Left ventricle myocardium inferior (tissue), 1 donor: ENCODE measurements at places on chromosomes 7 and 10.
A peak's percentile ranks its signal among the peaks of the same experiment; 100 is the strongest.

- H3K27ac ChIP-seq: no peak overlapping the region
- H3K27me3 ChIP-seq: peaks cover 2% of the 10 kb centered on the region
- no peaks in the 10 kb centered on the region for H3K36me3 ChIP-seq
These were observed 2.8 kb downstream of the MPP7 start for GRCh38 chr10:28300027-28300426.

GRCh38 chr10:61486251-61486650 is 33.1 kb upstream of the TMEM26 start:
- H3K4me1 ChIP-seq: no peaks in the 10 kb centered on the region
- no peak overlapping the region for H3K27ac ChIP-seq
- H3K27me3 ChIP-seq: no peaks in the 10 kb centered on the region
- H3K36me3 ChIP-seq: no peaks in the 10 kb centered on the region

GRCh38 chr7:28999427-28999826 is 41.3 kb upstream of the TRIL start:
- DNase-seq: no peak
- no peaks in the 10 kb centered on the region for H3K27me3 ChIP-seq
- no peak overlapping the region for H3K4me3 ChIP-seq
- peaks cover 42% of the 10 kb centered on the region for H3K4me1 ChIP-seq
- H3K27ac ChIP-seq: peak overlapping the region; percentile 66

DNA sequence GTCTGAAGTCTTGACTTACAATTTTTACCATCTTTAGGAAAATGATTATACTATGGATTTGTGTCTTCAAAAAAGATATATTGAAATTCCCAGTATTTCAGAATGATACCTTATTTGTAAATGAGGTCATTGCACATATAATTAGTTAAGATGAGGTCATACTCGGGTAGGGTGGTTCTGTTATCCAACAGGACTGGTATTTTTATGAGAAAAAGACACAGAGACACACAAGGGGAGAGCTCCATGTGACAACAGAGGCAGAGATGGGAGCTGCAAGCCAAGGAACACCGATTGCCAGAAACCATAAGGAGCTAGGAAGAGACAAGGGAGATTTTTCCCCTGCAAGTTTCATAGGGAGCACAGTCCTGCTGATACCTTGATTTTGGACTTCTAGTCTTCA is 356.9 kb downstream of the ARL4A start:
- H3K4me1 ChIP-seq: no peaks in the 10 kb centered on the region
- no peak for DNase-seq
- no peaks in the 10 kb centered on the region for H3K27me3 ChIP-seq
- H3K36me3 ChIP-seq: no peaks in the 10 kb centered on the region
- no peak overlapping the region for H3K27ac ChIP-seq

DNA sequence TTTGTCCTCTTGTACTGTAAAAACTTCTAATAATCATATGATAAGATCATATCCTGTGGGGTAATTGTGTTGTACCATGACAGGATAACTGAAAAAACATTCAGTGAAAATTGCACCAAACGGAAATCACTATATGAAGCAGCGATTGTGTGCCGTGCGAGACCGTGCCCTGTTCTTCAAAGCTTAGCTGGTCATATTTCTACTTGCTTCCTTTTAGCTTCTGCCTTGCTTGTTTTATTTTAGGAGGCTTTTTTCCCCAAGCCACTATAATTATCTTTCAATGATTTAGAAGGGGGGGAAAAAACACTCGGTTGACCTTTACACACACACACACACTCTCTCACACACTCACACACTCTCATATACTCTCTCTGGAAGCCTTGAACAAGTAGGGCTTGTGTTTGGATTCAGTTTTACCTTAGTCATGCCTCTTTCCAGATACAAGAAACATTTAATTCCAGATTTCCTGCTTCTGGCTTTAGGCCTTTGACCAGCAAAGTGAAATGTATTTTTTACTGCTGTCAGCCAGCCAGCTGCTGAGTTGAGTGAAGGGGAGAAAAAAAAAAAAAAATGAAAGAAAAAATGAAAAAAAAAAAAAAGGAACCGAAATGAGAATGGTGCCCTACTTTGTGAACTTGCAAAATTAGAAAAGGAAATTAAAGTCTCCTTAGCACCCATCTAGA is 181.4 kb downstream of the ARID5B start:
- H3K27ac ChIP-seq: peak overlapping the region; percentile 86
- peak overlapping the region; percentile 22 for H3K4me3 ChIP-seq
- peaks cover 72% of the 10 kb centered on the region for H3K4me1 ChIP-seq
- no peaks in the 10 kb centered on the region for H3K27me3 ChIP-seq
